Suppressor macrophage (primary cell): ENCODE measurements at places on chromosomes 4 and X.
A peak's percentile ranks its signal among the peaks of the same experiment; 100 is the strongest.

DNA sequence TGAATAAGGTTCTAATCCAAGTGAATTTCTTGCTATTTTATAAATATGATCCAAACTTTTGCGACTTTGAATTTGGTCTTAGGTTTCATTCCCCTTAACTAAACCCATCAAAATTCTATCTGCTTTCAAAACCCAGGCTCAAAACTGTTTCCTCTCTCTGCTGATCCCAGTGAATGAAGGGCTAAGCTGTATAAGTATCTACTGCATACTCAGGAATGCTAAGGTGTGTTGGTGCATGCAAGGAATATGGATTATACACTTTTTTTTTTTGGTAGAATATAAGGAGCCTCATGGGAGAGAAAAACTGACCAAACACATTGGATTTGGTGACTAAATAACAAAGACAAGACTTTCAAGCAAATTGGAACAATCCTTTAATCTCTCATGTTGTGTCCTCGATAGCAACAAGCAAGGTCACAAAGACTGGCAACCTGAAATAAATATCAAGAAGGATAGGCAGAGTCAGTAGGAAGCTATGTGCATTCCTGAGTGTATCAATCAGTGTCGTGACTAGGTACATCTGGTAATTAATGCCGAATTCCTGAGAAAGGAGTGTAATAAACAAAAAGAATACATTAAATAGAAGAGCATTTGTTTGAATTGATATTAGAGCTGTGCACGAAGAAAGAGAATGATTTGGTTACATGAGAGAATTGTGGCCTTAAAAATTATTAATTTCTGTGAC lies 74.3 kb upstream of the KCTD8 start:
- DNase-seq: no peak

DNA sequence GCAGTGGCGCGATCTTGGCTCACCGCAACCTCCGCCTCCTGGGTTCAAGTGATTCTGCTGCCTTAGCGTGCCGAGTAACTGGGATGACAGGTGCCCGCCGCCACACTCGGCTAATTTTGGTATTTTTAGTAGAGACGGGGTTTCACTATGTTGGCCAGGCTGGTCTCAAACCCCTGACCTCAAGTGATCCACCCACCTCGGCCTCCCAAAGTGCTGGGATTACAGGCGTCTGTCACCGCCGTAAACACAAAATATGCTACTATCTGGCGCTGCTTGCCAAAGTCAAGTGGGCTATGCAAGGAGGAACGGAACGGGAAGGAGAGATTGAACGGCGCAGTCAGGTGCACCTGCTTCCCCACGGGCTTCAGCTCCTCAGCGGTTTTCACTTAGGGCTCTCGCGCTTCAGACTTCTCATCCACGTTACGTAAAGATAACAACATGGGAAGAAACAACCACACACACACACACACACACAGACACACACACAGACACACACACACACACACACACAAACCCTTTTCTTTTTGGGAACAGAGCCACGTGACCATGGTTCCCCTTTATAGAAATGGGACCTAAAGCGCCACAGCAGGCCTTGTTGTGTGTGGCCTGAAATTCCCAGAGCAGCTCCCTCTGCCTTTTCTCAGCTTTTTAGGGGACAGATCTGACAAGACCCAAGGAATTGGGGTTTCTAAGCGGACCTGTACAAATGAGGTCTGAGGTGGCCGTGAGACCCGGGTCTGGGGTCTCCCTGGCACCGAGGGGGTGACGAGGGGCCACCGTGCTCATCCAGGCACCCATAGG lies 1.5 kb downstream of the P2RY8 start:
- DNase-seq: peak; percentile 84

DNA sequence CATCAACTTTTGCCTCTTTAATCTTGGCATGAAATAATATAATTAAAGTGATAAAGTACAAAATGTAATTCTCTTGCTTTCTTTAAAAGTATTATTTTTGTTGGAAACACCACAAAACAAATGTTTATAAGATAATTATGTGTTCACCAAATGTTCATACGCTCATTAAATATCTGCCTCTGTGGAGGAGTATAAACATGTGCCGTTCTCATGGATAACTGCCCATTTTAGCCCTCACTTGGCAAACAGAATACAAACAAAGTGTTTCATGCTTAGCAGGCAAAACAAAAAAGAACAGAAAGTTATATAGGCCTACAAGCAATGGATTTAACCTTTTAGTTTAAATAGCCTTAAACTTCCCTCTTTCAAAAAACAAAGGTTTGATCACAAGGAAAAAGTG lies 800.5 kb upstream of the DIAPH2 start:
- no peak for DNase-seq

DNA sequence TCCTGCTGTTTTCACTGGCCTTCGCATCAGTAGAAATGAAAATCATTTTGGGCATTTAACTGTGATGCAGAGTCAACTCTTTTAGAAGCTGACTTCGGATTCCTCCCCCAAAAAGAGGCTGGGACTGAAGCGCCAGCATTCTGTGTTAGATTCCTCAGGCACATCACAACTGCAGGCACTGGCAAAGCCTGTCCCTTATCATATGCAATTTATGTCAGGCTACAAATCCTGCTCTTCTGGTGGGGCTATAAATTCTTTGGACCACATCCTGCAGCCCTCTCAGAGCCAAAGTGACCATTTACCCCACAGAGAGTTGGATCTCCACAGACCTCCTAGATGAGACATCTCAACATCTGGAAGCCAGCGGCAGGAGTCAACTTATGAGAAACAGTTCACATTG lies 138.4 kb downstream of the CBR4 start:
- DNase-seq: no peak

- no peak for DNase-seq
These were observed 575.6 kb upstream of the PITX2 start for GRCh38 chr4:111198446-111198845.

GRCh38 chr4:113561092-113561491 lies 200.4 kb downstream of the CAMK2D start:
- no peak for DNase-seq

DNA sequence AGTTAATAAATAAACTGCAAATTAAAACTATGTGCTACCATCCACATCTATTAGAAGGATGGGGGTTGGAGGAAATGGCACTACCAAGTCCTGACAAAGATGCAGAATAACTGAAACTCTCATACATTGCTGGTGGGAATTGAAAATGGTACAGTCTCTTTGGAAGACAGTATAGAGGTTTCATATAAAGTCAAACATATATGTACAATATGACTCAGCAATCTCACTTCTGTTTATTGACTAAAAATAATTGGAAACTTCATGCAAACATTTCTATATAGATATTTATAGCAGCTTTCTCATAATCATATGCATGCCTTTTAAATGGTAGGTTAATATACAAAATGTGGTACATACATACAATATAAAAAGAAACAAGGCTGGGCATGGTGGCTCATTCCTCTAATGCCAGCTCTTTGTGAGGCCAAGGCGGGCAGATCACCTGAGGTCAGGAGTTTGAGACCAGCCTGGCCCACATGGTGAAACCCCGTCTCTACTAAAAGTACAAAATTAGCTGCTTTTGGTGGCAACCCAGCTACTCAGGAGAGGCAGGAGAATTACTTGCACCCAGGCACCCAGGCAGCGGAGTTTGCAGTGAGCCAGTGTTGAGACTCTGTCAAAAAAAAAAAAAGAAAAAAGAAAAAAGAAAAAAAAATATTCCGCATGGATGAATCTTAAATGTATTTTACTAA lies 225.0 kb upstream of the CXXC4 start:
- no peak for DNase-seq

DNA sequence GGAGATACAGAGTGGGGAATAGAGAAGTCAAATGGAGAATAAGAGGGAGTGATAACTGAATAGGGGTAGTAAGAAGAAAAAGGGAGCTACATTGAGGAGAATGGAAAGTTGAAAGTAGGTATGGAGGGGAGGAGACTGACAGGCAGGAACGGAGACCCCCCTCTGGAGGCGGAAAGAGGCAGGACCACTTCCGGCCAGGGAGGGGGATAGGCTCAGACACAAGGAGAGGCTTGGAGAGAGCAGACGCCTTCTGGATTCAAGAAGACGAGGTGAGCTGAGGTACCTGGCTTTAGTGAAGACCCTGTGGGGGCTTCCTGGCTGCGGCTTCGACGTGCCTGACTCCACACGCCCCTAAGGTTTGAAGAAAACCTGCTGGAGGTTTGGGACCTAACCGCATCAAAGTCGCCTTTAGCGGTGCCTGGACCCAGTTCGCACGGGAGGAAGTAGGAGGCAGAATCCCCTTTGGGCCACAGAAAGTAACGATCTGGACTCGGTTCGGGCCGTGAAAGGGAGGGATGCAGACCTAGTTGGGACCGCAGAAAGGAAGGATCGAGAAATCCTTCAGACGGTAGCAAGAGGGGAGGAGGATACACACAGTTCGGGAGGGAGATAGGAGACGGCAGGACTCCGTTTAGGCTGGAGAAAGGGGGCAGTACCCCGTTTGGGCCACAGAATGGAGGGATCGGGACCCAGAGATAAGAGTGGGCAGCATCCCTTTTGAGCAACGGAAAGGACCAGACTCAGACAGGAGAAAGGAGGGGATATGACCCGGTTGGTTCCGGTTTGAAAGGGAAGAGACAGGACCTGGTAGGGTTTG lies at the start of gene TRO:
Gene TRO (plus strand): TSS at position 215 of the 817 bp plus-strand sequence. CDS start 1,423 bp downstream, outside the sequence.
- DNase-seq: no peak

- DNase-seq: peak; percentile 69
These were observed 4.2 kb upstream of the TMSB4X start for GRCh38 chrX:12970691-12971202.

DNA sequence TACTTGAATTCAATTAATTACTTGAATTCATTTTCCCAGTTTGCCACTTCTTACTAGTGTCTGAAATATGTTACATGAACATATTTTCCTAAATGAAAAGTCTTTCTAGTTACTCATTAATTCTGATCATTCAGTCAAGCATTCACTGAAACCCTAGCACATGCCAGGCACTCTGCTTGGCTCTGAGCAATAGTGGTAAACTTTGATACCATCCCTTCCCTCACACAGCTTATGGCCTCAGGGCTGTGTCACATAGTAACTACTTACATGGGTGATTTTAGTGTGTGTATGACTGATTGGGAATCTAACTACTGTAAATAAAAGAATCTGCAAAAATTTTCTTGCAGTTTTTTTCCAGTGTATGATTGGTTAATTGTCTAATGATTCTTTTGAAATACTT lies 32.7 kb downstream of the METAP1 start:
- no peak for DNase-seq

GRCh38 chrX:9866633-9867032 lies 80.4 kb downstream of the SHROOM2 start:
- no peak for DNase-seq

DNA sequence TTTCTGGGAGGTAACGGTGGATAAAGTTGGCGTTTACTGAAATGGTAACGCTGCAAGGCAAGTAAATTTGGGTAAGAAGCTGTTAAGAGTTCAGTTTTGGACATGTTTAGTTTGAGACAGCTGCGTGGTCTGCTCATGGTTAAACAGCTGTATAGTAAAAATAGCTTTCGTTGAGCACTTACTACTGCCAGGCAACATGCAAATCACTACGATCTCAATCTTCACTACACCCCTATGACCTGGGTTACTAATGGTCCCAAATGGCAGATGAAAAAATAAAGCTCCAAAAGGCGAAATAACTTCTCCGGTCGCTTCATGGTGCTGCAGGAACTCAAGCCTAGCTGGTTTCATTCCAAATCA lies 22.2 kb downstream of the FABP2 start:
- no peak for DNase-seq

DNA sequence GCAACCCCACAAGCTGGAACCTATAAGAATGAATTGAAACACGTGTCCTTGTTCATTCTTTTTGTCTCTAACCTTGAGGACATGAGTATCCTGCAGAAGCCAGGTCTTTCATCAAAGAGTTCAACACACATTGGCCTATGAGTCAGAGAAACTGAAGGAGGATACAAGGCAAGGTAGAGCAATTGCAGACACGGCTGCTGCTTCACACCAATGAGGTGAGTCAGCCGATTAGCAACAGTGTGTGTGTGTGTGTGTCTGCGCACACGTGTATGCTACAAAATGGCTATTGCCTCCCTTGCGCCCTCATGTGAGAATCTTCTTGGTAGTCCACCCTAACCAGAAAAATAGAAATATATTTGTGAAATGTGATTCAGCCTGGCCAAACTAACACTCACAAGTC lies 1477.7 kb upstream of the IGFBP7 start:
- no peak for DNase-seq

- DNase-seq: no peak
These were observed 105.7 kb upstream of the RASGEF1B start for GRCh38 chr4:81577392-81577791.

GRCh38 chr4:108355902-108356535 lies 187.3 kb upstream of the LEF1 start:
- no peak for DNase-seq

- peak; percentile 7 for DNase-seq
These were observed 26.0 kb downstream of the AMTN start for GRCh38 chr4:70544279-70544868.

GRCh38 chr4:62816566-62816965 lies 1592.7 kb downstream of the TECRL start:
- DNase-seq: no peak

- peak; percentile 64 for DNase-seq
These were observed 1.6 kb downstream of the PPP3CA start for GRCh38 chr4:101345596-101346350.

DNA sequence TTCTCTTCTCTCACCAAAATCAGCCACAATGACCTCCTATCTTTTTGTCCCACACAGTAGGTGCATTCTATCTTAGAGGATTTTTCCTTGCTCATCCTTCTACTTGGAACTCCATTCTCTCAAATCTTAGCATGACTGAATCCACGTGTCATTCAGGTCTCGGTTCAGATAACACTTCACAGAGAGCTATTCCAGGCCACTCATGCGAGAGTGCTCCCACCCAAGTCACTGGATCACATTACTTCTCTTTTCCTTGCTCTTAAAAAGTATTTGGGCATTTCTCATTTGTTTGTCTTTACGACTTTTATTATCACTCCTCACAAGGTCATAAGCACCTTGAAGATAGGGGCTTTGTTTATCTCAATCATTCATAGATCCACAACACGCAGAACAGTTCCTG lies 647.5 kb upstream of the TENM3 start:
- DNase-seq: no peak

DNA sequence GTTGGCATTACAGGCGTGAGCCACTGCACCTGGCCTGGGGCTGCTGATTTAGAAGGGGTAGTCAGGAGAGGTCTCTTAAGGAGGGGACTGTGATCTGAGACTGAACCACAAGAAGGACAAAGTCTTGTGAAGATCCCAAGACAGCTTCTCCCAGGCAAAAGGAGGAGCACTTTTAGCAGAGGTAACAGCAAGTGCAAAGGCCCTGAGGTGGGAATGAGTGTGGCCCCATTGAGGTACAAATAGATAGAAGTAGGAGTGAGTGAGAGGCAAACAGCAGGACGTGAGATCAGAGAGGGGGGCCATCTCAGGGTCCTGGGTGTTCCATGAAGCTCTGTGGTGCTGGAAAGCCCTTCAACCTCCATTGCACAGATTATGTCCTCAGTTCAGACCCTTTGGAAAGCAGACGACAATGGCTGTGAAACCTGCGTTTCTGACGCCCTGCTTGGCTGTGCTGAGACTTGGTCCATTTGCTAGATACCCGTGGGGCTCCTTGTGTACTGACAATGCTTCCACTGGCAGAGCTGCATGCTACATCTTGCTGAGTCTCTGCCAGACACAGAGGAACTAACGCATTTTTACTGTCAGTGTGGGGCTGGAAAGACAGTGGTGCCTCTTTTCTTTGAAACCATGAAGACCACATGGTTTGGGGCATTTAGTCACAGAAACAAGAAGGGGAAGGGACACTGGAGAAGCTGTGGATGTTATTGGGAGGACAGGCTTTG lies 1.3 kb upstream of the CCKAR start:
- no peak for DNase-seq
